Astrocyte of the spinal cord (primary cell): ENCODE measurements at places on chromosomes 7 and 10.
A peak's percentile ranks its signal among the peaks of the same experiment; 100 is the strongest.

GRCh38 chr10:44948642-44949041 is 11.0 kb upstream of the RASSF4 start:
- no peak for DNase-seq

DNA sequence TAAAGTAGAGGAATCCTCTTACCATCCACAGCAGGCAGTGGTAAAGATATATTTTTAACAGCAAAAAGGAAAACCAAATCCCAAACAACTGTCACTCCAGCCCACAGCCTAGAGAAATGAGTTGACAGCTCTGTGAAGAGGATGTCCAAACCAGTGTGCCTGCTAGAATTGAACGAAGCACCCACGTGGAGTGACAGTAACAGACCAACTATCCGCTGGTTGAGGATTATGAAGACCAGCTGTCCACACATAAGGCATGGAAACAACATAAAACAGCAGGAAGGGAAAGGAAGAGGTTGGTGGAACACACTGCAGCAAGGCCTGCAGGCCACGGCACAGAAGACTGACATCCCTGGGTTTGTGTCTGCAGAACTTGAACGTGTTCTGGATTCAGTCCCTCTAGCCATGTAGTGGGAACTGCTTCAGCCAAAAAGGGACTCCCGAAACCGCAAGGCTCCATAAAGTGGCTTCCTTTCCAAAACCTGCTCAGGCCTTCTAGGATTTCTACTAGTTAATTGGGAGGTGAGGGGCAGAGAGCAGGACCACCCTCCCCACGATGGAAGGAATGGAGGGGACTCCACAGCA is 324.4 kb downstream of the BICC1 start:
- DNase-seq, result no peak

DNA sequence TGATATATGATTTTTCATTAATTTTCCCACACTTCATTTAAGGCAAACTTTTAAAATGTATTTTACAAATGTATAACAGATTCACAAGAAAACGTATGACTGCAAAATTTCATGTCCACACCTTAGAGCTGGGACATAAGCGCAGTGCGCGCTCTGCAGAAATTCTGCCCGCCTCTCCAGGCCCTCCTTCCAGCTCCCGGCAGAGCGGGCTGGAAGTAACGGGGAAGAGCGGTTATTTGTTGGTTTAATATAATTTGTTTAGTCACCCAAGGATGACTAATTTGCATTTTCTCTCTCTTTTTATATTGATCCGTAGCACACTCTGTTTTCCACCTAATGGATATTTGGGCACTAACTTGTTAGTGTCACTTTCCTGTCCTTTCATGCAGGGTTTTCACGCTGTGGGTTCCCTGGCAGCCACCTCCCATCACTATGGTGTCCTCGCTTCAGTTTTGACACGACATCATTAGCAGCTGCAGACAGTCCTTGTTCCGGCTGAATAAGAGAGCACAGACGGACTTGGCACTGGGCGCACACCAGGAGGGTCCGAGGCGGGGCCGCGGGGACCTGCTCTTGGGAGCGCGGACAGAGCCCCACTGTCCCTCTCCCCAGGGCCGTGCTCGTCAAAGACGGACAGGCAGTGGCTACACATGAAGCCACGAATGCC is 129.2 kb upstream of the SEC61G start:
- DNase-seq, result no peak

DNA sequence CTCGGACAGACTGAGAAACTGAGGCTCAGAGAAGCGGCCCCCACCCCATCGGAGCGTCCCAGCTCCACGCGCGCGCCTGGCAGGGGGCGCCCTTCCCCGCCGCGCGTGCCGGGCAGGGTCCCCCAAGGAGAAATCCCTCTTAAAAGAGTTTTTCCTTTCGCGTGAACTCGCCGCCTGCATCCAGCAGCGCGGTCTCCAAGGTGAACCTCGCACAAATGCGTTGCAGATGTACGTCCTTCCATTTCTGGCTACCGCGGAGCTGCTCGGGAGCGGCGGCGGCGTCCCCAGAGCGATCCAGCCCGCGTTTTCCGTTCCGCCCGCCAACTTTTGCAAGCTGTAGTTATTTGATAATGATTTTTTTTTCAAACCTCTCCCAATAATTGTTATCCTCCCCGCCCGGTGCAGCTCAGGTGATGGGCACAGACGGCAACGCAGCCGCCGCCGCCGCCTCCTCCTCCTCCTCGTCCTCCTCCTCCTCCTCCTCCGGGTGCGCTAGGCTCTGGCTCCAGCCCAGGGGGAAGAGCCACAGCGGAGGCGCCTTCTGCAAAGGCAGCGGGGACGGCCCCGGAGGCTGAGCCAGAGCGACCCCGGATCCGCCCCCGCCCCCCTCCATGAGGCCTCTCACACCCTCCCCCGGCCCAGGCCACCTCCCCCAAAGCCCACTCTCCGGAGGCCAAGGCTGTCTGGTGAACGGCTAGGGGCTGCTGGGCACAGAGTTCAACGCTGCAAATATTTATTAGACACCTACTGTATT is 74.0 kb upstream of the CUX1 start:
- peak; percentile 61 for DNase-seq

DNA sequence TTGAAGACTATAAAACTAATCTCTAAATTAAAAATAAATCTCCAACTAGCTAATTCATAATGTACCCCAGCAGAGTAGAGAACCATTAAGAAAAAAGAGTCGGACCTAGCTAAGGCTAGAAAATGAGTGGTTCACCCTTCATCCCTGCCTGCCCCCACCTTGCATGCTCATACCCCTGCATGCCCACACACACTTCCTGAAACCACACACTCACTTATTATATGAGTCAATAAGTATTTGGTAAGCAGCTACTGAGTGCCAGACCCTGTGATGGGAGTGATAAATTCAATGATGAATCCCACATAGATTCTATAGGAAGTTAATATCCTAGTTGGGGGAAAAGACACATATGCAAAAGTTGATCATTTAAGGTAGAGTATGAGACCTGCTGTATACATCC is 152.9 kb upstream of the INHBA start:
- no peak for DNase-seq

DNA sequence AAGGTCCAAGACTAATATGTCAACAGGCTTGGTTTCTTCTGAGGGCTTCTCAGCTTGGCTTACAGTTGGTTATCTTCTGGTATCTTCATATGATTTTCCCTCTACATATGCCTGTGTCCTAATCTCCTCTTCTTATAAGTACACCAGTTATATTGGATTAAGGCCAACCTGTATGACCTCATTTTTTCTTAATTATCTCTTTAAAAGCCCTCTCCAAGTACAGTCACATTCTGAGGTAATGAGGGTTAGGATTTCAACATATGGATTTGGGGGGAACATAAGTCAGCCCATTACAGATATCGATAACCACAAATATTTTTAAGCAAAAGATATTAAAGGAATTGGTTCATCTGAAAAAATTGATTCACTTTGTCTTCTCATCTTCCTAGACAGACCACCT is 49.2 kb downstream of the IQUB start:
- DNase-seq, result no peak
